Right ventricle myocardium superior (tissue), 1 donor: ENCODE measurements at places on chromosomes 11 and 22.

DNA sequence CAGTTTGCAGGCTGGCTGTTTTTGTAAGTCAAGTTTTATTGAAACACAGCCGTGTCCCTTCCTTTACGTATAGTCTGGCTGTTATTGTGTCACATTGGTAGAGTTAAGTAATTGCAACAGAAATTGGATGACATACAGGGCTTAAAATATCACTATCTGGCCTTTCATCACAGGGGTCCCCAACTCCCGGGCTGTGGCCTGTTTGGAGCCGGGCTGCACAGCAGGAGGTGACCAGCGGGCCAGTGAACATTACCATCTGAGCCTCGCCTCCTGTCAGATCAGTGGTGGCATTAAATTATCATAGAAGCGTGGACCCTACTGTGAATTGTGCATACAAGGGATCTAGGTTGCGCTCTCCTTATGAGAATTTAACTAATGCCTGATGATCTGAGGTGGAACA, 31.7 kb downstream of the EXT2 start:
- no peak for DNase-seq

- peak; percentile 41 for DNase-seq
Observed at GRCh38 chr22:16608931-16609330, 16.3 kb upstream of the CCT8L2 start.

GRCh38 chr22:32794449-32795213, 6.9 kb upstream of the TIMP3 start:
- no peak for DNase-seq

DNA sequence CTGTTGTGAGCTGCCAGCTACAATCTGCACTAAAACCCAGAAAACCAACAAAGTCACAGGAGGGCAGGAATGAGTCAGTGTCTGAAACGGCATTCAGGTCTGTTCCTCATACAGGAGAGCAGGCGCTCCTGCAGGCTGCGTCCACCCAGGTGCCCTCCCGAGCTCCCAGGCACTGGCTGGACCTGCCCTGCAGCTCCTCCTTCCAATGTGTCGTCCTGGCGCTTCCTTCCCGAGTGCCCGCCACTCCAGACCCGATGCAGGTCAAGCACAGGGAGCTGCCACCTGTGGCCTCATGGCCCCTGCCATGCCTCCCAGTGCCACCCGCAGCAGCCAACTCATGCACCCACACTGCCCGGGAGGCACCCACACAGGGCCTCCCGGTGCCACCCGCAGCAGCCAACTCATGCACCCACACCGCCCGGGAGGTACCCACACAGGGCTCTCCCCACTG, 12.0 kb downstream of the BRD1 start:
- no peak for DNase-seq

DNA sequence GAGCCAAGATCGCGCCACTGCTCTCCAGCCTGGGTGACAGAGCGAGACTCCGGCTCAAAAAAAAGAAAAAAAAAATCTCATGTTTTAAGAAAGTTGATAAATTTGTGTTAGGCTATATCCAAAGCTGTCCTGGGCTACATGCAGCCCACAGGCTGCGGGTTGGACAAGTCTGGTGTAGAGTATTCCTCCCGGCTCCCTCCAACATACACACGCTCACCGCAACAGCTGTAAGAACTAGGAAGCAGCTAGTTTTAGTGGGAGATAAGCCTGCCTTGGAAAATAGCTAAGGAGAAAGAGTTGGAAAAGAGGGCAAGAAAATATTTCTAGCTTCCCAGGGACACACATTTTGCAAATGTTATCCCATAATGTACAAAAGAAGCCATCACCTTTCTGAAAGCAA, 46.6 kb downstream of the CELF1 start:
- peak; percentile 32 for DNase-seq

GRCh38 chr11:1853376-1854131, 670 bp downstream of the LSP1 start:
- DNase-seq, result no peak

- DNase-seq, result no peak
Observed at GRCh38 chr11:96986516-96986915, 596.7 kb downstream of the JRKL start.

DNA sequence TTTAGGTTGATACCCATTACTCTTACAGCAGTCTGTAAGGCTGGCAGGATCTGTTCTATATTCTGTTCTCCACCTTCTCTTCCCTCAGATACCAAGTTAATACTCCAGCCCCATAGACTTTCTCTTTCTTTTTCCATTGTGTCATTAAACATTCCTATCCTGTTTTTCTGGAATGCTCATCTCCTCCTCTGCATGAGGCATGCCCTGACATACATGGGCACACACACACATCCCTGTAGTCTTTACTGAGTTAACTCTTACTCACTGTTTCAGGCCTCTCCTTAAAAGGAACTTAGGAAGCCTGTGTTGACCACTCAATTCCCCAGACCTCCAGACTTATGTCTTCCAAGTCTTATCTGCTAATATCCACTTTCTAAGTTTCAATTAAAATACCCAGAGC, 476.8 kb downstream of the METTL15 start:
- no peak for DNase-seq

DNA sequence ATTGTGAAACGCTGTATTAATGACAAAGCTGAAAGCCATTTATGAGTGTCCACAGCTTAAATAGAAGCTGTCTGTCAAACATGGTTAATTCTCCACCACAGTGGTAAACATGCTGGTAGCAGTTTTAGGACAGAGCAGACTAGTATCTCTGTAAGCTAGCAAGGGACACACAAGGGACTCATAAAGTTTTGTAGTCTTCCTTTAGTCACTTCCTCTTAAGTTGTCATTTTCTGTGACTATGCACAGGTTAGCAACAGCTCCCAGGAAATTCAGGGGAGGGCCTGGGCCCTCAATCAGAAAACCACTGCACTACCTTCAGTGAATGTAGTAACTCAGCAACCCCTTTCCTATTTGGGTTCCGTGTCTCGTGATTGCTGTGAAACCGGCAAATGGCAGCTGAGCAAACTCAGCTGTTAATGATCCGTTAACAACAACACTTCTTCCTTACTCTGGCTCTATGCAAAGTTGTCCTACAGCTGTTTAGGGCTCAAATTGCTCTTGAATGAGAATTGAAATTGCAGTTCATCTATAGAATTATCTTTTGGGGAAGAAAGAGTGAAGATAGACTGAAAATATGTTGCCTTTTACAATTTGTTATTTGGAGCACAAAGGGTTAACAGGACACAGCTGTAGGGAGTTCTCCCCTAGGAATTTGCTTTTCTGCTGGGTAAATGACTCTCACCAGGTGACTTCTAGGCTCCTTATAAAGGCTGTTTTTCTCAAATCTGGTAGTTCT, at the start of gene MMP26:
Gene MMP26, plus strand, starts transcription at position 731 of the 736 bp plus-strand sequence.
- DNase-seq, result no peak

DNA sequence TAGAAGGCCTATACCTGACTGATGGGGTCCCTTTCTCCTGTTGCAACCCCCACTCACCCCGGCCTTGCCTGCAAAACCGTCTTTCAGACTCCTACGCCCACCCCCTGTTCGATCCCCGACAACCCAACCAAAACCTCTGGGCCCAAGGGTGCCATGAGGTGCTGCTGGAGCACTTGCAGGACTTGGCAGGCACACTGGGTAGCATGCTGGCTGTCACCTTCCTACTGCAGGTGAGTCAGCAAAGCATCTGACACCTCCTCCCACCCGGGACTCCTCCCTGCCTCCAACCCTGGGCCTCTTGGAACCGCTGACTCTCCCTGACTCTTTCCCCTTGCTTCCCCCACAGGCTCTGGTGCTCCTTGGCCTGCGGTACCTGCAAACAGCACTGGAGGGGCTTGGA, 1.2 kb downstream of the ROM1 start:
- no peak for DNase-seq

GRCh38 chr11:134034496-134035381, 34.1 kb upstream of the JAM3 start:
- DNase-seq, result no peak

DNA sequence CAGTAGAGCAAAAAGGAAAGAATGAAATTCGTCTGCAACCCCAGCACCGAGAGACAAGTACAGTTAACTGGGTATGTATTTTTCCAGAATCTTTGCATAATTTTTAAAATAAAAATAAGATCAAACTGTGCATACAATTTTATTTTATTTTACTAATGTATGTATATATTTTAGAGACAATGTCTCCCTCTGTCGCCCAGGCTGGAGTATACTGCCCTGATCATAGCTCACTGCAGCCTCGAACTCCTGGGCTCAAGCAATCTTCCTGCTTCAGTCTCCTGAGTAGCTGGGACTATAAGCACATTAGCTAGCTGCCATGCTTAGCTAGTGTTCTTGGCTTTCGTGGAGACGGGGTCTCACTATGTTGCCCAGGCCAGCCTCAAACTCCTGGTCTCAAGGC, 18.8 kb upstream of the DRD2 start:
- no peak for DNase-seq

DNA sequence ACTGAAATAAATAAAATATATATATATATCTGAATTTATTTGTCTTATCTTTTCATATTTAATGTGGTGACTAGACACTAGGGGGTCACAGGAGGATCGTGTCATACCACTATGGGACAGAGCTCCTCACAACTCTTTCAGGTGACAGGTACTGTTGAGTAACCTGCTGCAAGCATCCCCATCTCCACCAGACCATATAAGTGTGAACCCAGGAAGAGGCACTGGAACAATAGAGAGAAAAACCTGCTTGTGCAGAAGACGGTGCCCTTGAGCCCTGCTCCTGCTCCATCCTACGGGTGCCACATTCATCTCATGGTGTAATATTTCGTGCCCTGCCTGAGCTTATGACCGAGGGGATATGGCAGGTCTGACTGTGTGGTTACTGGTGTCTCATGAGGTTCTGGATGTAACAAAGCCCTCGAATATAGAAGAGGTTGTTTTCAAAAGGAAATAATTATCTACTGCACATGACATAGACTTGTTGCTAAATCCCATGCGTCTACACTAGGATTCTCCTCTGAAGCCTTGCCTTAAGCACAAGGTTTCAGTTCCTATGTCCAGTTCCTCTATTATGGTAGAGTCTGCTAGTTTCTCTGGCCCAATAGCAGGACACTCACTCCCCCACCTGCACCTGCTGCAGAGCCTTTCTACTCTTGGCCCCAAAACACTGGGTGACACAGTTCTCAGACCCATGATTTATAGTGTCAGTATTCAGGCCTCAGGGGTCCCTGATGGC, 70.4 kb downstream of the GGTLC2 start:
- no peak for DNase-seq

- DNase-seq, result no peak
Observed at GRCh38 chr11:129997513-129997912, 5.1 kb downstream of the PRDM10 start.

DNA sequence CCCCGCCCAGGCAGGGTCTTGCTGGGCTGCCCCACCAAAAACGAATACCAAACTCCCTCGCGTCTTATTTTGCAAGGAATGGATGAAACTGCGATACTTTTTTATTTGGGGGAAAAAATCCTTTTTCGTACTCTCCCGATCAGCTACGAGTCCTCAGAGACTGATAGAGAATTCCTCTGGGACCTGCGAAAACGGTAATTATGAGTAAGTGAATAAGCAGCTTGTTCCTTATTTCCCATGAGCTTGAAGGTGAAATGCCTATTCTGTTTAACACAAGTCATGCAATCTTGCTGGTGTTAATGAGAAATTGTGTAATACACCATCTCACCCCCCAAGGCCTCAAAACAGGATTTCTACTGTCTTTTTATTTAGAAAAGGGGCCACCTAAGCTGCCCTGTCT, 5.5 kb downstream of the GRK3 start:
- DNase-seq, result no peak

DNA sequence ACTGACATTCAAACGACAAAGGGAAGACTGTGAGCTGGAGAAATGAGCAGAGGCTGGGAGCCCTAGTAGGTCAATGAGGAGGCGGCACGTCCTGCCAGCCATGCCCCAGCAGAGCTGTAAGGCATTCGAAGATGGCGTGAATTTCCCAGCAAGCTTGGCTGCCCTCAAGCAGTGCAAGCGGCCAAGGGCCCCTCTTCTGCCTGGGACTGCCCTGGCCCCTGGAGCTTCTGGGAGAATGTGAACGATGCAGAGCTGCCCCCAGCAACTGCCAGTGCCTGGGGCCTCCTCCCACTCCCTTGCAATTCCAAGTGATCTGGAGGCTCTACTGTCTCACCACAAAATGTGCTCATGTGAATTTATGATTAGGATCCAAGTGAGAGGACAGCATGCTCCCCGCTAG, 4.3 kb downstream of the PPM1F start:
- DNase-seq, result no peak

DNA sequence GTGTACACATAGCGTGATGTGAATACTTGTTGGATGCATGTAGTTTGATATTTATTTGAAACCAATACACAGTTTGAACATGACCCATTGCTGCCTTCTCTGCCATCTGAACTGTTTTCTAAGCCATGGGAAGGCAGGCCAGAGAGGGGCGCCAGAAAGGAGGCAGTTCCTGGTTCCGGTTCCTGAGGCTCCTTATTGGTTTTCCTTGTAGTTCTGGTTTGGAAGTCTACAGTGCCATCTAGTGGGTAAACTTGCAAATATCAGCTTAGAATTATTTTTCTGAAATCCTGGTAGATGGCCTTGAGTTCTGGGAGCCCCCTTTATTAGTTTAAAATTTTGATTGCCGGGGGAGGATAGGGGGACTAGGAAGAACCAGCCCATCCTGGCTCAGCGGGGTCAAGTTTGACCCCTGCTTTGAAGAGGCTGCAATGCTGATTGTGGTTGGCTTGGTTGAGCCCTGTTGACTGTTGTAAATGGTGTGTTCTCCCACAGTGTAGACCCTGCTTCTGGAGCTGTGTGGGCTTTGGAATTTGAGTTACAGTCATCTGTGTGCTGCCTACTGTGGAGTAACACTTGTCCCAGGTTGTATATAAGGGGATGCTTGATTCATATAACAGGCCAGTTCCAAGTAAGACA, 48.4 kb downstream of the GRAMD1B start:
- DNase-seq, result peak; percentile 58

DNA sequence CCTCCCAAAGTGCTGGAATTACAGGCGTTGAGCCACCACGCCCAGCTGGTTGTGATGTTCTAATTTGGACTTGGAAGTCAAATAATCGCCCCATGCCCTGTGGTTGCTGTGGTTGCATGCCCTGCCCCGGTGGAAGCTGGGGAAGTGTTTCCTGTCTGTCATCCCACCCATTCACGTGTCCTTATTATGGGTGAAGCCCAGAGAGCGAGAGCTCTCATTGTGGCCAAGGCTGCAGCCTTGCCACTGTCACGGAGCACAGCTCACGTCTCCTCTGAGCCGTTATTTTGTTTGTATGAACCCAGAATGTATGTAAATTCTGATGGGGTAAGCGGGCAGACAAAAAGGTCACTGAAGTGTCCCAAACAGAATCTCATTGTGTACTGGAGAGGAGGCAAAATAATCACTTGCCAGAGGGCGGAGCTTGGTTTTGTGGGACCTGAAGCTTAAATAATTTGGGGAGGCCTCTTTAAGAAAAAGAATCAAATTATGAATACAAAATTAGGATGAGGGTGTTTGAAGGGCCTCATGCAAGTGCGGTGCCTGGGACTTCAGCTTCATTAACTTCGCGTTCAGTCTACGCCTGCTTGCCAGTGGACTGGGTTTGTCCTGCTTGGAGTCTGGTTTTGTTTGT, 25.8 kb upstream of the TREH start:
- DNase-seq, result no peak

GRCh38 chr22:36257308-36257707, 4.4 kb downstream of the APOL1 start:
- no peak for DNase-seq

GRCh38 chr22:27842669-27843431, 41.3 kb upstream of the MN1 start:
- no peak for DNase-seq

GRCh38 chr11:72673284-72673942, 809 bp downstream of the PDE2A start:
- DNase-seq, result no peak

- DNase-seq, result no peak
Observed at GRCh38 chr11:114256176-114256966, 39.8 kb upstream of the NNMT start.

GRCh38 chr11:66126808-66127555, 56.9 kb downstream of the PACS1 start:
- DNase-seq, result peak; percentile 74
